ENCODE measurements at places on chromosomes 12 and 14. TPM values are rescaled to one million over a fixed set of nuclear protein-coding genes. Genes with fewer than 3 reads are reported as not detected.

NANOG gene
- total RNA-seq: 1.0 TPM

SLCO1A2 gene
- not detected for total RNA-seq

HOXC9 gene
- total RNA-seq: not detected

WNT1 gene
- total RNA-seq: not detected

BCL2L2 gene
- 22.0 TPM for total RNA-seq

CLEC2B gene
- total RNA-seq: 7.9 TPM

AJUBA gene
- 6.9 TPM for total RNA-seq

TRHDE gene
- not detected for total RNA-seq

ZNF140 gene
- total RNA-seq: 12.0 TPM

DENND5B gene
- 21.4 TPM for total RNA-seq

LRTM2 gene
- total RNA-seq: not detected

KRT6A gene
- total RNA-seq: not detected

KRT74 gene
- not detected for total RNA-seq

TMEM132D gene
- total RNA-seq: 10.6 TPM

KRT3 gene
- total RNA-seq: not detected

CLEC4C gene
- total RNA-seq: not detected

ACVR1B gene
- total RNA-seq: 7.7 TPM

BMP4 gene
- 1.7 TPM for total RNA-seq

SLC10A1 gene
- total RNA-seq: not detected

GRIP1 gene
- 2.9 TPM for total RNA-seq

PLXNC1 gene
- total RNA-seq: 449 TPM

POC1B gene
- total RNA-seq: 12.4 TPM

SIX1 gene
- total RNA-seq: not detected

Measured in melanocyte of skin (primary cell).